Germinal center (tissue), 1 donor: ENCODE measurements at places on chromosomes 1 and 21.

DNA sequence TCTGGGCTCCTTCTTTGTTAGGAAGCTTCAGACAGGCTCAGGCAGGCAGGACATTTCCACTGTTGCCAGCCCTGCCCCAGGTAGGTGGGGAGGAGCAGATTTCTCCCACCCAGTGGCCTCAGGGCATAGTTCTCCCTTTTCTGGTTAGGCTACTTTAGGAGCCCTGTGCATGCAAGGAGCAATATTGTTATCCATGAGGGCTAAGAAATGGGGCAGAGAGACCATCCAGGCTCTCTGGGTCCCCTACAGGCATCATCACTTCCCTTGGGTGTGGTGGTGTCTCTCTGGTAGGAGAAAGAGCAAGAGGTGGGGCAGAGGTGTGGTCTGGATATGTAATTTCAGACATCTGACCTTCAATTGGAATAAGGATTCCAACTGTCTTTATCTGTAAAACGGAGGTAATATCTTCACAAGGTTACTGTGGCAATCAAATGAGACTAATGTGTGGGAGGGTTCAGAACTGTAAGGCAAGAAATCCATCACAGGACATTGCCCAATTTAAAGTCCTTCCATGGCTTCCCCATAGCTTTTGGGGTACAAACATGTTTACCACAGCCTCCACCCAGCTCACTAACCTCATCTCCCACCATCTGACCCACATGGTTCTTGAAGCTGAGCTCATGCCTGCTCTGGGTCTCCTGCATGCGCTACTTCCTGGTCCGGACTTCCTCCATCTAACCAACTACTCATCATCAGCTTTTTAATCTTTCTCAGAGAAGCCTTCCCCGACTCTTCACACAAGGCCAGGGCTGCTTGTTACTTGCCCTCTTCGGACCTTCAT is 26.1 kb downstream of the PCAT6 start:
- DNase-seq, result no peak

- DNase-seq, result no peak
These were observed 54.8 kb downstream of the RUNX3 start for GRCh38 chr1:24875257-24875656.

GRCh38 chr1:37656881-37657280 is 22.2 kb upstream of the RSPO1 start:
- no peak for DNase-seq

GRCh38 chr1:61481315-61481715 is 243.6 kb downstream of the TM2D1 start:
- DNase-seq, result no peak
